ENCODE measurements at places on chromosomes 11 and 22. TPM values are rescaled to one million over a fixed set of nuclear protein-coding genes. Genes with fewer than 3 reads are reported as not detected.

- no peak overlapping the region for H3K27ac ChIP-seq
- peak; percentile 70 for DNase-seq
- no peak overlapping the region for H3K4me3 ChIP-seq
- H3K36me3 ChIP-seq = no peaks in the 10 kb centered on the region
- H3K4me1 ChIP-seq = peaks cover 4% of the 10 kb centered on the region
- H3K27me3 ChIP-seq = no peaks in the 10 kb centered on the region
Observed at GRCh38 chr11:17384002-17384511, 4.4 kb downstream of the KCNJ11 start.

GRCh38 chr11:70572974-70573260 lies 174.6 kb downstream of the CTTN start:
- H3K36me3 ChIP-seq = no peaks in the 10 kb centered on the region
- peaks cover 4% of the 10 kb centered on the region for H3K4me1 ChIP-seq

DNA sequence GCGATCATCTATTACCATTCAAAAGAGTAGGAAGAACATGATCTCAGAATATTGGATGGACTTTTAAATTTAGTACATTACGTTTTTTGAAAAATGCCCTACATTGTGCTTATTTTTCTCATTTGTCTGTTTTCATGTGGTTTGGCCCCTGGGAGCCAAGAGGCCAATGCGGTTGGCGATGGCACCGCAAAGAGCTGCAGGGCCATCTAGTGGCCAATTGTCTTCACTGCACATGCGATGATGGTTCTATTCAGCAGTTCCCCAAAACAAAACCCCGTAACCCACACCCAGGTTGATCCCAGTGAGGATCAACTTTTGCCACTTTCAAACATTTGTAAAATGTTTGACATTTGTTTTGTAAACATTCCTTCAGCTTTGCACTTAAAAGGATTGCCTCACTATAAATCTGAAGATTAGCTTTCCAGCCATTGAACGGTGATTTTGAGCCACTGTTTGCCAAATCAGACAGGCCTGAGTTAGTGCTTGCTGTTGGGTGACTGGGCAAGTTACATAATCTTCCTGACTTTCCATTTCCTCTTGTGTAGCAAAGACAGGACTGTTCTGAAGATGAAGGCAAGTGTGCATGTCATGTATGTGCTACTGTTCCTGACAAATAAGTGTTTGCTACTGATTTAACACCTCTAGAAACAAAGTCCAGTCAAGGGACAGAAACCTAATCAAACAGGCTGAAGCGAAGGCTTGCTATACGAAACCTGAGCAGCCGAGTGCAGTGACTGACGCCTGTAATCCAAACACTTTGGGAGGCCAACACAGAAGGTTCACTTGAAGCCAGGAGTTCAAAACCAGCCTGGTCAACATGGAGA lies 29.2 kb upstream of the XBP1 start:
- H3K4me3 ChIP-seq = no peak overlapping the region
- no peaks in the 10 kb centered on the region for H3K36me3 ChIP-seq
- no peak overlapping the region for H3K27ac ChIP-seq
- peaks cover 8% of the 10 kb centered on the region for H3K4me1 ChIP-seq
- no peaks in the 10 kb centered on the region for H3K27me3 ChIP-seq

Gene PDE3B
- polyA plus RNA-seq = 61.7 TPM

All from CD4-positive, CD25-positive, alpha-beta regulatory T cell (primary cell).